ENCODE measurements at places on chromosomes 6 and 20. TPM values are rescaled to one million over a fixed set of nuclear protein-coding genes. Genes with fewer than 3 reads are reported as not detected.
A peak's percentile ranks its signal among the peaks of the same experiment; 100 is the strongest.

GRCh38 chr6:37696220-37696840 lies 1.4 kb downstream of the MDGA1 start:
- peak overlapping the region; percentile 1 for H3K27ac ChIP-seq
- peaks cover 30% of the 10 kb centered on the region for H3K4me1 ChIP-seq
- peaks cover 47% of the 10 kb centered on the region for H3K27me3 ChIP-seq
- H3K36me3 ChIP-seq, result no peaks in the 10 kb centered on the region
- peak; percentile 60 for DNase-seq

GRCh38 chr6:144595266-144595665 lies 310.1 kb downstream of the UTRN start:
- peaks cover 47% of the 10 kb centered on the region for H3K36me3 ChIP-seq
- H3K4me3 ChIP-seq, result no peak overlapping the region
- H3K27me3 ChIP-seq, result no peaks in the 10 kb centered on the region
- peaks cover 19% of the 10 kb centered on the region for H3K4me1 ChIP-seq
- DNase-seq, result no peak
- H3K27ac ChIP-seq, result no peak overlapping the region

DNA sequence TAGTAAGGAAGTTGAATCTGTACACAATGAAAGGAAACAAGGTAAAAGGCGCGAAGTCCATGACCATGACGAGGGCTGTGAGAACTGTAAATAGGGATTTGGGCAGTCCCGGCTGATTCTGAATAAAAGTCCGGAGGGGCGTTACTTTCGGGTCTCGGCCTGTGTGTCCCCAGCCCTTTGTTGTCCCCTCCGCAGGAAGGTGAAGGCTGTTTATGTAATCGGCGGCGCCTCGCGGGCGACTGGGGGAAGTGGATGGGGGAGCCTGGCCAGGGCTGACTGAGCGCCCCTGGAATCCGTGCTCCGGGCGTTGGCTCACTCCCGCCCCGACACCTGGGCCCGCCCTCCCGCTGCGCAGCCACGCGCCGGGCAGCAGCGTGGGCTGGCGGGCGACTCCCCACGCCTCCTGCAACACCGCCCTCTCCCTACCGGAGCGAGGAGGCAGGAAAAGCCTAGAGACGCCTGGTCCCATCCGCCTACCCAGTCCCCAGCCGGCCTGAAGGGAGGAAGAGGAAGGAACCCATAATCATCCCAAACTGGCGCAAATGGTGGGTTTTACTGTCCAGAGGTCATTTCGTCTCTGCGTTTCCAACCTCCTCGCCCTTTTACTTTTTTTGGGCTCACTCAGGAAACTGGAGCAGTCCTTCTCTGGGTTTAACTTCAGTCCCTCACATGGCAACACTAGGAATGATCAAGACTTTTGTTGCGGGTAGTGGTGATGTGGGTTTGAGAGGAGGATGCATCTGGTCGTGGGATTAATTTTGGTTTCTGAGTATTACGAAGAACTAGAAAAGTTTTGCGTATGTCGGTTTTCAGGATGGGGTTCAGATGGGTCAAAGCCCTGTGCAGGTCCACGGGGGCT lies 12.1 kb downstream of the TRIM31 start:
- no peak overlapping the region for H3K27ac ChIP-seq
- peak overlapping the region; percentile 60 for H3K4me3 ChIP-seq
- DNase-seq, result no peak
- peaks cover 37% of the 10 kb centered on the region for H3K4me1 ChIP-seq
- H3K36me3 ChIP-seq, result peaks cover 2% of the 10 kb centered on the region

The OR12D3 gene
- total RNA-seq, result not detected

DNA sequence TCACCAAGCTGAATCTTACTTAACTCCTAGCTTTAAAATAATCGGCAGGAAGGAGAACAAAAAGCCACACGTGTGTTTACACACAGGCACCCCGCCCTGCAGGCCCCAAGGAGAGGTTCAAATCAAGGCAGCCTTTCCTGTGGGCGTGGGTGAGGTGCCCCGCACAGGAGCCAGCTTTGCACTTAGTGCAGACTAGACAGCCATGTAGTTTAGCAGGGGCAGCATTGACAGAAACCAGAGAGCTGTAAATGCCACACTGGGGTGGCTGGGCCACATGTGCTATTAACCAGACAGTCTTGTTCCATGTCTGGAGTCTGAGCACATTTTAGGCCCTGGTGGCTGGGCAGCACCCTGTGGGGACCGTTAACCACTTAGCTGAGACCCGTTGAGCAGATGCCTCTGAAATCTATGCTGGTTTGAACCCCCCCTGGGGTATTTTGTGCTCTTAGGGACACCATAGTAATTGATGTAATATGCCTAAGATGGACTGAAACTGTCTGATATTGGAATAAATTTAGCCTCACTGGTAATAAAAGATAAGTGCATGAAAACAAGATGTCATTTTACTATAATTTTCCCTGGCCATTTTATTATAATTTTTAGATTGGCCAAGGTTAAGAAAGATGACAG lies 106.4 kb upstream of the KCNG1 start:
- H3K4me3 ChIP-seq, result no peak overlapping the region
- H3K4me1 ChIP-seq, result peaks cover 22% of the 10 kb centered on the region
- no peaks in the 10 kb centered on the region for H3K36me3 ChIP-seq

The EFCAB8 gene
- 0.30 TPM for total RNA-seq

DNA sequence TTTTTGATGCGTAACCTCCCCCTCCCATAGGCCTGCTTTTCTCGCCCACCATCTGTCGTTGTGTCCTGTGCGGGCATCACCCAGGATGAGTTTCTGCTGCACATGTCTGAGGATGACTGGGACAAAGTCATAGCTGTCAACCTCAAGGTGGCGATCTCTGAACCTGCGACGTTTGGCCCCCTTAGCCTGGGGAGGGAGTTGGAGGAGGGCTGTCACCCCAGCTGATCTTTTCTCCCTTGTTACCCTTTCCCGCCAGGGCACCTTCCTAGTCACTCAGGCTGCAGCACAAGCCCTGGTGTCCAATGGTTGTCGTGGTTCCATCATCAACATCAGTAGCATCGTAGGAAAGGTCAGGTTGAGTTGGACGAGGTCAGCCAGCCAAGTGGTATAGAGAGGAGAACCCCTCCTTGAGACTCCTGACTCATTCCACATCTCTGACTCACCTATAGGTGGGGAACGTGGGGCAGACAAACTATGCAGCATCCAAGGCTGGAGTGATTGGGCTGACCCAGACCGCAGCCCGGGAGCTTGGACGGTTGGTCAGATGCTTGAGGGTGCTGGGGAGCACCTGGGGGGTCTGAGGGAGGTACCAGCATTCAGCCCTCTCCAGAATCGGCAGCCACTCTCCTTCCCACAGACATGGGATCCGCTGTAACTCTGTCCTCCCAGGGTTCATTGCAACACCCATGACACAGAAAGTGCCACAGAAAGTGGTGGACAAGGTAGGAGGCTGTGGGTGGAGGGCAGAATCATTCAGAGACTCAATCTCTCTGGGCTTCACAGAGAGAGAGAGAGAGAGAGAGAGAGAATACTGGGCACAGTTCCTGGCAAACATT lies 954 bp downstream of the HSD17B8 start:
- H3K4me1 ChIP-seq, result peaks cover 65% of the 10 kb centered on the region
- H3K27me3 ChIP-seq, result no peaks in the 10 kb centered on the region
- H3K27ac ChIP-seq, result peak overlapping the region; percentile 94
- H3K36me3 ChIP-seq, result peaks cover 33% of the 10 kb centered on the region
- DNase-seq, result peak; percentile 71

DNA sequence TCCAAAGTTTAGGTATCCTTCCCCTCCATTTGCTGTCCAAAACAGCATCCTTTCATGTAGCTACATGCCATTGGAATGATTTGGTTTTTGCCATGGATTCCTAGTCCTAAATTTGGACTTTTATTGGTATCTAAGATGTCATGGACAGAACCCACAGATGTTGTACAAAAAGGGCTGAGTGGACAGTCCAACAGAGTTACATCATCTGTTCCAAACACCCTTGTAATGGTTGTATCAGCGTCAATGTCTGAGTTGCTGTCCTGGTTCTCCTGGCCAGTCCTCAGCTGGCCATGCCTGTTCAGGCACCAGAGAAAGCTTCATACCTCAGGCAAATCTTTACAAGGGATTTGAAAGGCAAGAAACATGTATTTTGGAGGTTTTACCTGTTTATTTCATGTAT lies 191.3 kb downstream of the ESR1 start:
- H3K27ac ChIP-seq, result no peak overlapping the region
- H3K4me3 ChIP-seq, result no peak overlapping the region
- peaks cover 3% of the 10 kb centered on the region for H3K27me3 ChIP-seq
- H3K36me3 ChIP-seq, result no peaks in the 10 kb centered on the region
- no peak for DNase-seq

The TGM2 gene
- 0.35 TPM for total RNA-seq

DNA sequence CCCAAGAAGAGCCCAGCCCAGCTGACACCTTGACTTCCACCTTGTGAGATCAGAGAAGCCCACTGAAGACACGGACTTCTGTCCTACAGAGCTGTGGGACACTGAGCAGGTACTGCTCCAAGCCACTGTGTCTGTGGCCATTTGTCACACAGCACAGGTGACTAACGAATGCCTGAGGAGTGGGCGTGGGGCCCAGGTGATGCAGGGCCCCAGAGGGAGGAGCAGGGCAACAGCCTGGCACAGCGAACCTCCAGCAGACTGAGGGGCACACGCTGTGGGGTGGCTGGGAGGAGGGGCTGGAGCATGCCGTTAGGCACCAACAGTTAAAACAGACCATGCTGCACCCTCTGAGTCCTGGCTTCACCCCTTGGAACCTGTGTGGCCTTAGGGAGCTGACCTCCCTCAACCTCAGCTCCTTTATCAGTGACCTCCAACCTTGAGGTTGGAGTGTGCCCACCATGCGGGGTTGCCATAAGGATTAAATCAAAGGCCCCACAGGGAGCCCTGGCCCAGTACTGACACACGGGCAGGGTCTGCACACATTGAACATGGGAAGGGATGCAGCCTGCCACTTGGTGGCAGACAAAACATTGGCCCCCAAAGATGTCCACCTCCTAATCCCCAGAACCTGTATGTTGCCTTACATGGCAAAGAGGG lies 119.9 kb upstream of the CST7 start:
- DNase-seq, result peak; percentile 31
- H3K36me3 ChIP-seq, result no peaks in the 10 kb centered on the region
- no peak overlapping the region for H3K4me3 ChIP-seq
- no peaks in the 10 kb centered on the region for H3K4me1 ChIP-seq
